Prostate gland (tissue), 2 donors: ENCODE measurements at places on chromosomes 7 and 10.

GRCh38 chr7:13982940-13983677 lies 6.4 kb downstream of the ETV1 start:
- no peak for DNase-seq

DNA sequence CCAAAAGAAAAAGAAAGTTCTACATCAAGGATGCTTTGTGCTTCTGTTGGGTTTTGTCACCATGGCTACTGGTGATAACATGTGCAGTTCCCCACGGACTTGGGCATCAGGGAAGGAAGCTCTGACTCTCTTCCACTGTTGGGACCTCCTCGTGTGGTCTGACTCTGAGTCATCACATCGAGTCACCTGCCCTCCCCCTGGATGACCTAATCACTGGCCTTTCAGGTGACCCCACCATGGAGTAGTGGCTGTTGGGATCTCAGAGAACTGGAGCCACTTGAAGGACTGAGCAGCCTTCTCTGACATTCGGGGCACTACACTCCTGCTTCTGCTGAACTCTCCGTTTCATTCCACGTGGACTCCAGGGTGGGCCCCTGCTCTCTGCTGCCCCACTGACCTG lies 60.8 kb upstream of the DOCK1 start:
- DNase-seq = no peak

DNA sequence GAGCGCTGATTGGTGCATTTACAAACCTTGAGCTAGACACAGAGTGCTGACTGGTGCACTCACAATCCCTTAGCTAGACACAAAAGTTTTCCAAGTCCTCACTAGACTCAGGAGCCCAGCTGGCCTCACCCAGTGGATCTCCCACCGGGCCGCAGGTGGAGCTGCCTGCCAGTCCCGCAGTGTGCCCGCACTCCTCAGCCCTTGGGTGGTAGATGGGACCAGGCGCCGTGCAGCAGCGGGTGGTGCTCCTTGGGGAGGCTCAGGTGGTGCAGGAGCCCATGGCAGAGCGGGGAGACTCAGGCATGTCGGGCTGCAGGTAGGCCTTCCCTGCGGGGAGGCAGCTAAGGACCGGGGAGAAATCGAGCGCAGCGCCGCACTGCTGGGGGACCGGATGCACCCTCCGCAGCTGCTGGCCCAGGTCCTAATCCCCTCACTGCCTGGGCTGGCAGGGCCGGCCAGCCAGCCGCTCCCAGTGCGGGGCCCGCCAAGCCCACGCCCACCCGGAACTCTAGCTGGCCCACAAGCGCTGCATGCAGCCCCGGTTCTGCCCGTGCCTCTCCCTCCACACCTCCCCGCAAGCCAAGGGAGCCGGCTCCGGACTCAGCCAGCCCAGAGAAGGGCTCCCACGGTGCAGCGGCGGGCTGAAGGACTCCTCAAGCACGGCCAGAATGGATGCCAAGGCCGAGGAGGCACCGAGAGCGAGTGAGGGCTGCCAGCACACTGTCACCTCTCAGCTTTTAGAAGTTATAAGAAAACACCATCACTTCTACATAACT lies 128.9 kb downstream of the ZNF438 start:
- no peak for DNase-seq

DNA sequence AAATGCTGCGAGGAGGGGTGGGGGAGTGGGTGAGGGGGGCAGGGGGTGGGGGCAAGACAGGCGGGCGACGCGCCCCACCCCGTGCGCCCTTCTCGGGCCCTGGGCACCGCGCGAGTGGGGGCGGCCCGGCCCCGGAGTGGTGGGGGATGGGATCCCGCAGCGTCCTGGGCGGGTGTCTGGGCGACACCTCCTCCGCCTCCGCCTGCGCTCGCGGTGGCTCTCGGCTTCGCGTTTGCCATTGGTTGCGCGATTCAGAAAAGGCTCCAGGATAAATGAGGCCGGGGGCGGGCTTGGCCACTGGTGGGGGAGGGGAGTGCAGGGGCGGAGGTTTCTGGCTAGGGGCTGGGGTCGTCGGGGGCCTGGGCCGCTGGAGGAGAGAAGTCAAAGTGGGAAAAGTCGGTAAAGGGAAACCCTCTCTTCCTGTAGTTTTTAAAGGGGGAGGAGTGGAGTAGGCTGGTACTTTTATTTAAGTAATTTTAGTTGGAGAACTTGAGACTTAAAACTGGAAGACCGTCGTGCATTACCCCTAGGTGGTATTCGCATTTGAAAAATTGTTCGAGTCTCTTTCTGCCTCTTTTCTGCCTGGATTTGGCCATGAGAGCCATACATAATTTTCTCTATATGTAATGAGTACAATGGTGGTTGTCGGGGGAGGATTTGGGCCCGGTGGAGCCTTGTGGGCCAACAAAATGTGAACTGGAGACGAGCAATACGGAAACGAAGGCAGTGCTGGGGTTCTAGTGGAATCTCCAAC lies 992 bp upstream of the IGF2BP3 start:
- no peak for DNase-seq

DNA sequence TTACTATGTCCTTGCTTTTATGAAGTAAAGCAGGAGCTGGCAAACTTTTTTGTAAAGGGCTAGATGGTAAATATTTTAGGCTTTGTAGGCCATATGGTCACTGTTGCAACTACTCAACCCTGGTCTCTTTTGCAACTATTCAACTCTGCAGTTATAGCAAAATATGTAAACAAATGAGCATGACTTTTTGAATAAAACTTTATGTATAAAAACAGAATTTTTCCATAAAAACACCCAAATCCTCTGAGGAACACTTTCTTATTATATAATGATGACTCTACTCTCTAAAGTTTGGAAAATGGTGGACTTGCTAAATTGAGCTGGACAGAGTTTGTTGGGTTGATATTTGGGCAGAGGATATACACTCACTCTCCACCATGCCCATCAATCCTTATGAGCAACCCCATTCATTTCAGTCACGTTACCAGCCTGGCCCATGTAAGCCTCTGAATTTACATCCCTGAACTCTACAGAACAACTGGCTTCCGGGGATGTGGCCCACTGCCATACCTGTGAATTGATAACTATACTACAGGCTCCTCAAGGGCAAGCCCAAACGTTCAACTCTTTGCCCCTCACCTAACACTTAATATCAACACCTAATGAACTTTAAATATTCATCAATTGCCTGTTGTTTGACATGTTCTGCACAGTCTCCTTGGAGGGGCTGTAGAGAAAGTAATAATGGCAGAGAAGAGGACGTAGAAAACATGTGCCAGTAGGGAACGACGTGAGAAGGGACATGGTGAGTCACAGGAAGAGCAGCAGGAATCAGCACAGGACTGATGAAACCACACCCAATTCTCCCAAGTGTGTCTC lies 37.6 kb downstream of the SGMS1 start:
- no peak for DNase-seq

DNA sequence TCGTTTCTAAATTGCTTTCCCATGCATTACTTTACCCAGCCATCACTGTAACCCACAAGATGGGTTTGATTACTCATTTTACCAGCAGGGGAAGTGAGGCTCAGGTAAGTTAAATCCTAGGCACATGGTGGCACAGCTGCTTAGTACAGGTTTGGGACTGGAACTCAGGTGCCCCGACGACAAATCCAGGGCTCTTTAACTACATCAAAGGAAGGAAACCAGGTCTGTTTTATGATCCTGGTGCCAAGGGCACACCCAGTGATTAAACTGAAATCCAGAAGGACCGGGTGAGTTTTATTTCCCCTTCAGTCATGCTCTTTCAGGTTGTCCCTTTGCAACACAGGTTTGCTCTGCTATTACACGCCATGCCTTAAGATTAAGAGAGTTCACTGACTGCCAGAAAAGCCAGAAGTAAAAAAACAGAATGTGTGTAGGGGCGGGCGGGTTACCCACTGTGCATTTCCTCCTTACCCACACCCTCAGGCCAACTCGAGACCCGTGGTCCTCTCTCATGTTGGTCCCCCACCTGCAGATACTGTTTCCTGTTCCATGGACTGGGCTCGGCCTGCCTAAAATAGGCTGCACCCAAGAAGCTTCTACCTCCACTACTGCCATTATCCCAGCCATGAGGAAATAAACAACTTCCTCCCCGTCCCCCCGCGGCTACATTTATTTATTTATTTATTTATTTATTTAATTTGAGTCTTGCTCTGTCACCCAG lies 55.1 kb upstream of the KDM7A start:
- peak; percentile 79 for DNase-seq

GRCh38 chr7:158051776-158052175 lies 535.8 kb downstream of the PTPRN2 start:
- DNase-seq = no peak

DNA sequence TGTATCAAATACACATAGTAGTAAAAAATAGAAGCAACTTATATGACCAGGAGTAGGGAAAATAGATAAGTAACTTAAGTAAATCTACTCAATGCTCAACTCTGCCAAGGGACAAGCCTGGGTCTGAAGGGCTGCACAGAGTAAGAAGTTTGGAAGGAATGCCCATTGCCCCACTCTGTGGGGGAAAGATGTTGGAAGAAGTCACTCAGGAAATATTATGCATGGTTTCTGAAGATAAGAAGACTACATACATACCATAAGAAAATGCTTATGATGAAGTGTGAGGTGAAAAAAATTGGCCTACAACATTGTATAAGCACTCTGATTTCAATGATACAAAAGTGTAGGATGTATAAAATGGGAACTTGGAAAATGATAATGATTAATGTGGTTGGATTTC lies 54.0 kb downstream of the LAMB4 start:
- no peak for DNase-seq

- no peak for DNase-seq
Observed at GRCh38 chr7:137992550-137993394, 9.1 kb downstream of the CREB3L2 start.

GRCh38 chr10:12193193-12193592 lies 2.5 kb downstream of the NUDT5 start:
- DNase-seq = no peak

- no peak for DNase-seq
Observed at GRCh38 chr7:25303281-25304181, 75.2 kb upstream of the NPVF start.

DNA sequence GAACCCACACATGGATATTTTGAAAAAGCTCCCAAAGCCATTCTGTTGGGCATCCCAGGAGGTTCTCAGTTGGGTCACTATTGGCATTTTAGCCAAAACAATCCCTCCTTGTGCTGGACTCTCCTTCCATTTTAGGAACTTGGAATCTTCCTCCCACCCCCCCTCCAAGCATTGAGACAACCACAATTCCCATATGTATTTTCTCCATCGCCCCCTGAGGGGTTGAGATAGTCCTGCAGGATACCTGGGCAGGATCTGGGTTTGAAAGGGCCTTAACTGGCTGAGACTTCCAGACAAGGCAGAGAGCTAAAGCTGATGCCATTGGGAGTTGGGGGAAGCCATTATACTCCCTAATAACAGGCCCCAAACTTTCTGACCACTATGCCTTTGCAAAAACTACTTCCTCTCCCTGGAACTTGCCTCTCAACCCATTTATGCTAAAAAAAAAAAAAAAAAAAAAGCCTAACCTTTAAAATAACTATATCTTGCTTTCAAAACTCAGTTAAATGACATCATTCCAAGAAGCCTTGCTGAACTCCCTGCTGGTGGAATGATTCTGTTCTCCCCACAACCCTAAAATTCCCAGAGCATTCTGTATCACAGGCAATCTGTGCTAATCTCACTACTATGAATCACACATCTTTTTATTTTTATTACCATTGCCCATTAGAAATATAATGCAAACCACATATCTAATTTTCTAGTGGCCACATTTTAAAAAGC lies 77.5 kb upstream of the PDE1C start:
- DNase-seq = no peak

- DNase-seq = no peak
Observed at GRCh38 chr10:57664815-57665214, 602.9 kb downstream of the IPMK start.

- no peak for DNase-seq
Observed at GRCh38 chr7:39240864-39241263, 263.2 kb downstream of the POU6F2 start.

GRCh38 chr10:110919349-110919931 lies at the start of gene SHOC2:
Gene SHOC2 (plus strand): TSS chr10:110919604. CDS start chr10:110964359, 44,755 bp downstream.
- DNase-seq = peak; percentile 99

GRCh38 chr7:40799-41750 lies 151.3 kb upstream of the FAM20C start:
- DNase-seq = peak; percentile 2

GRCh38 chr10:34400075-34400474 lies 415.0 kb downstream of the PARD3 start:
- DNase-seq = no peak
